ENCODE measurements at places on chromosomes 2 and 18. TPM values are rescaled to one million over a fixed set of nuclear protein-coding genes. Genes with fewer than 3 reads are reported as not detected.

Gene HAUS1
- polyA plus RNA-seq: 24.0 TPM

Gene CLEC4F
- polyA plus RNA-seq: not detected

Gene ZEB2
- polyA plus RNA-seq: 19.8 TPM

DNA sequence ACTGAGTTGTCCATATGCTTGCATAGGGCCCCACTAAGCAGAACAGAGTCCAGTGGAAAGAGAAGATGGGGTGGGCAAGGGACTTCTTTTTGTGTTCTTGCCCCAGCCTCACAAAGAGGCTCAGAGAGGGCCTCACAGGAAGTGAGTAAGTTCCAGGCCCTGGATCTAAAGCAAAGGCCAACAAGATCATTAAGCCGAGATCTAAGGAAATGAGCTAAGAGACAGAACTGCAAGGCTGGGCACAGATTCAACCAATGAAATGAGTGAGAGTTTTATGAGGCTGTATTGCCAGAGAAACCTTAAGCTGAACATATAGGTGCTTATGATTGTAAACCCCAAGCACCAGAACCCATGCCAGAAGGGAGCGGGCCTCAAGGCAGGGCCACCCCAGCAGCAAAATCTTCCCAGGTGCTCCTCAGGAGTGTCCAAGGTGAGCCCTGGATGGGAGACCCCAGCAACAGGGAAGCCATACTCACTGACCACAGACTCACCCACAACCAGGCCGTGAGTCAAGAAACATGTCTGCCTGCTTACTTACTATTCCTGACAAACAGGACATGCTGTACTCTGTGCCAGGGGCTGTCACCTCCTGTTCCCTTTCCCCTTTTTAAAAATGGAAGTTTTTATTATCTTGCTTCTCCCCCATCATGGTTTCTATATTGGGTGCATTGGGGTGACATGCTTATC is 40.2 kb downstream of the SLC14A1 start:
- no peak overlapping the region for H3K4me3 ChIP-seq
- no peaks in the 10 kb centered on the region for H3K36me3 ChIP-seq
- H3K27me3 ChIP-seq: no peaks in the 10 kb centered on the region
- H3K27ac ChIP-seq: no peak overlapping the region
- no peak for DNase-seq

DNA sequence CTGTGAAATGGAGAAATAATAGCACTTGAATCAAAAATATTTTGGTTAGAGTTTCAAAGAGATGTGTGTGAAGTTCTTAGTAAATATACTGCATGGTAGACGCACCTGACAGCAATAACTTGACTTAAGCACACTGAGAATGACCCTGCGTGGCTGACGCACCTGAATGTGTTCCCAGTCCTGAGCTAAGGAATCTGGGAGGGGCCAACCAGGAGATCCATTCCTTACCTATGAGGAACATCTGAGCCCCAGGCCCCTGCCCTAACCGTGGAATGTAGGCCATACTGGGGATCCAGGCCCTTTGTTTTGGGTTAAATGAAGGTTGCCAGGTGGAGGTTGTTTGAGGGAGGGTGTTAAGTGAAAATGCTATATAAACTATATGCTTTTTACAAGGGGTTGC is 284.4 kb downstream of the RBM43 start:
- H3K36me3 ChIP-seq: no peaks in the 10 kb centered on the region
- no peak for DNase-seq
- H3K27me3 ChIP-seq: no peaks in the 10 kb centered on the region
- H3K27ac ChIP-seq: no peak overlapping the region
- no peaks in the 10 kb centered on the region for H3K4me1 ChIP-seq

DNA sequence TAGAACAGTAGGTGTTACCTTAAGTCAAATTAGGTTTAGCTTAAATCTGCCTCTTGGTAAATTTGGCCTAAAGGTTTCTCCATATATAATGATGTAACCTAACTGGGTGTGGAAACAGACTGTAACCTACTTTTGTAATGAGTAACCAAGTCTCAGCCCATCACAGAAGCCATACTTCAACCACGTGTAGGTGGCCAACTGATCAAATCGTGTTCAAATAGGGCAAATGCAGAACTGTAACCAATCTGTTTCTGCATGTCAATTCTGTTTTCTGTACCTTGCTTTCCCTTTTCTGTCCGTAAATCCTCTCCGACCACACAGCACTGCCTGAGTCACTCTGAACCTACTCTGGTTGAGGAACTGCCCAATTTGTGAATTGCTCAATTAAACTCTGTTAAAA is 34.0 kb upstream of the PLA2R1 start:
- no peak overlapping the region for H3K4me3 ChIP-seq
- no peaks in the 10 kb centered on the region for H3K4me1 ChIP-seq
- no peak for DNase-seq
- no peaks in the 10 kb centered on the region for H3K36me3 ChIP-seq

Gene TCF7L1
- polyA plus RNA-seq: 1.2 TPM

Gene ASTL
- not detected for polyA plus RNA-seq

DNA sequence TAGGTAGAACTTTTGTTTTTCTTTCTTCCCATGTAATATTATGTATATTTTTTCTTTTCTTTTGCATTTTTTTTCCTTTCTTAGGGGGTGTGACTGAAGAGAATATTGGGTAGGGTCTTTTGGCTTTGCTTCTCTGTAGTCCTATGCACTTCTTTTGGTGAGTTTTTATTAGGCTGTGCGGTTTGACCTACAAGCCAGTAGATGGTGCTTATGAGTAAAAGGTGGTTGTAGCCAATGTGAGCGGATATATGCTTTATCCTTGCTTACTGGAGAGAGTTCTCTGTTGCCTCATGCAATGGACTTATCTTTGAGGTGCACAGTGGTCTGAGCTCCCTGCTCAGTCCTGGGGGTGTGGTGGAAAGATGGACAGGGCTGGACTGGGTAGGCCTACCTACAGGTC is 52.7 kb downstream of the DSEL start:
- H3K27ac ChIP-seq: no peak overlapping the region
- H3K27me3 ChIP-seq: no peaks in the 10 kb centered on the region
- H3K4me1 ChIP-seq: no peaks in the 10 kb centered on the region
- no peak for DNase-seq
- H3K36me3 ChIP-seq: no peaks in the 10 kb centered on the region
- H3K4me3 ChIP-seq: no peak overlapping the region

Gene B4GALT6
- 2.5 TPM for polyA plus RNA-seq

GRCh38 chr2:127355407-127356008 is 32.3 kb downstream of the MAP3K2 start:
- H3K27ac ChIP-seq: no peak overlapping the region
- no peaks in the 10 kb centered on the region for H3K36me3 ChIP-seq
- peaks cover 6% of the 10 kb centered on the region for H3K4me1 ChIP-seq

Gene CREG2
- polyA plus RNA-seq: 0.06 TPM

Gene SIX2
- not detected for polyA plus RNA-seq

DNA sequence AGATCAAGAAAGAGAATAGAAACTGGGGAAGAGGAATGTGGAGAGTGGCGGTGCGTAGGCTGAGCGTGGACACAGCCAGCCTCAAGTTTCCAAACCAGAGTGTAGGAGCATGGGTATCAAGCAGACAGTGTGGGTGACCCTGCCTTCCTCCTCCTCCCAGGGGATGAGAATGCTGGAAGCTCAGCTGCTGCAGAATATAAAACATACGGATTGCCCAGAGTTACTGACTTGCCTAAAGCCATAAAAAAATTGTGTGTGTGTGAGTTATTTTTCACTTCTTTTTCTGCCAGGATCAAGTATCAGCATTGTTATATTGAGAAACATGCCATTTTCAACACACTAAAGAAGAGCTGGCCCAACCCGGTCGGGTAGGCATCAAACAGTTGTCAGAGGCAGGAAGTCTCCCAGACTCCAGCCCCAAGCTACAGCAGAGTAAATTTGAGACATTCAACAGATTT is 333.3 kb upstream of the ACVR2A start:
- no peak overlapping the region for H3K4me3 ChIP-seq
- no peaks in the 10 kb centered on the region for H3K36me3 ChIP-seq
- peaks cover 7% of the 10 kb centered on the region for H3K4me1 ChIP-seq
- DNase-seq: peak; percentile 71
- no peaks in the 10 kb centered on the region for H3K27me3 ChIP-seq

GRCh38 chr2:158923180-158923594 is 45.3 kb upstream of the TANC1 start:
- no peaks in the 10 kb centered on the region for H3K36me3 ChIP-seq
- DNase-seq: no peak
- H3K4me1 ChIP-seq: no peaks in the 10 kb centered on the region
- no peak overlapping the region for H3K27ac ChIP-seq
- no peak overlapping the region for H3K4me3 ChIP-seq

Gene CENPA
- 11.6 TPM for polyA plus RNA-seq

GRCh38 chr18:4453874-4454536 is 1.1 kb downstream of the DLGAP1 start:
- no peak overlapping the region for H3K4me3 ChIP-seq
- H3K27me3 ChIP-seq: peaks cover 56% of the 10 kb centered on the region
- DNase-seq: no peak

GRCh38 chr2:7709907-7710306 is 792.7 kb downstream of the RNF144A start:
- DNase-seq: no peak
- H3K4me1 ChIP-seq: no peaks in the 10 kb centered on the region
- no peaks in the 10 kb centered on the region for H3K27me3 ChIP-seq
- no peaks in the 10 kb centered on the region for H3K36me3 ChIP-seq

- peak overlapping the region; percentile 95 for H3K27ac ChIP-seq
- peaks cover 96% of the 10 kb centered on the region for H3K4me1 ChIP-seq
- no peaks in the 10 kb centered on the region for H3K27me3 ChIP-seq
- no peak for DNase-seq
- H3K4me3 ChIP-seq: no peak overlapping the region
These were observed 117.4 kb downstream of the STPG4 start for GRCh38 chr2:47037678-47038077.

Gene CFC1
- polyA plus RNA-seq: 0.29 TPM

DNA sequence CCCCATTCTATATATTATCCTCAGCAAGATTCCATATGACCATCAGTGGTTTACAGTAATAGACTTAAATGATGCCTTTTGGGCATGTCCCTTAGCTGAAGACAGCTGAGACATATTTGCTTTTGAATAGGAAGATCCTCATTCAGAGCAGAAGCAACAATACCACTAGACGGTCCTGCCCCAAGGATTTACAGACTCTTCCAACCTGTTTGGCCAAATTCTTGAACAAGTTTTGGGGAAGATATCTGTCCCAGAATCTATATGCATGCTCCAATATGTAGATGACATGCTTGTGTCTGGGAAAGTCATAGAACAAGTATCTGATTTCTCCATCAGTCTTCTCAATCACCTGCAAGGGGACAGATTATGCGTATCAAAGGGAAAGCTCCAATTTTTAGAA is 137.1 kb upstream of the RMP24 start:
- DNase-seq: no peak
- H3K4me1 ChIP-seq: no peaks in the 10 kb centered on the region

GRCh38 chr2:134441153-134441863 is 187.4 kb downstream of the MGAT5 start:
- no peak overlapping the region for H3K27ac ChIP-seq
- H3K4me3 ChIP-seq: no peak overlapping the region
- H3K36me3 ChIP-seq: no peaks in the 10 kb centered on the region
- no peaks in the 10 kb centered on the region for H3K27me3 ChIP-seq
- no peaks in the 10 kb centered on the region for H3K4me1 ChIP-seq

DNA sequence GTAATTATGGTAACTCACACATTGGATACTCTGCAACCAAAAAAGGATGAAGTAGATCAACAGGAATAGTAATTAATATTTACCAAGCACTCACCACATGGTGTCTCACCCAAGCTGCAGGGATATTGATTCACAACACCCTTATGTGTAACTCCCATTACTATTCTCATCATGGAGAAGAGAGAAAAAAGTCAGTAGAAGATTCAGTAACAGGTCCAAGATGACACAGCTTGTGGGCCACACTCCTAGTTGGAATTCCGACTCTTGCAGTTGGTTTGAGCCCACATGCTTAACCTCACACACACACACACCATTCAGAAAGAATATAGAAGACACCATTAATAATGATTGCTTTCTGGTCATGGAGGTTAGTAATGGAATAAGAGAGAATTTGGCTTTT is 1.7 kb upstream of the MLPH start:
- peaks cover 16% of the 10 kb centered on the region for H3K4me1 ChIP-seq
- no peaks in the 10 kb centered on the region for H3K36me3 ChIP-seq
- peaks cover 7% of the 10 kb centered on the region for H3K27me3 ChIP-seq
- no peak overlapping the region for H3K27ac ChIP-seq

GRCh38 chr2:159808032-159808425 is 10.0 kb upstream of the CD302 start:
- no peak overlapping the region for H3K4me3 ChIP-seq
- DNase-seq: no peak
- no peaks in the 10 kb centered on the region for H3K36me3 ChIP-seq
- no peaks in the 10 kb centered on the region for H3K4me1 ChIP-seq
- no peak overlapping the region for H3K27ac ChIP-seq

DNA sequence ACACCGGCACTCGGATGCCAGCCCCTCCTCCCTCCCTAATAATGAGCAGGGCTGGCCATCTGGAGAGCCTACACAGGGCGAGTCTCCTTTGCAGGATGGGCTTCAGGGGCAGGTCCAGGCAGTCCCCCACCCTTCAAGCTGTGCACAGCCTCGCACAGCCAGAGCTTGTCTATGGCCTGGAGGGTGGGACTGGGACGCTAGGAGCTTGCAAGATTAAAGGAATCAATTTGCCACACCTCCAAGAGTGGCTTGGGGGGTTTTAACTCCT is 43.9 kb upstream of the OTOF start:
- H3K36me3 ChIP-seq: no peaks in the 10 kb centered on the region
- H3K4me1 ChIP-seq: no peaks in the 10 kb centered on the region
- H3K27ac ChIP-seq: no peak overlapping the region
- no peaks in the 10 kb centered on the region for H3K27me3 ChIP-seq
- DNase-seq: peak; percentile 30
- H3K4me3 ChIP-seq: no peak overlapping the region

DNA sequence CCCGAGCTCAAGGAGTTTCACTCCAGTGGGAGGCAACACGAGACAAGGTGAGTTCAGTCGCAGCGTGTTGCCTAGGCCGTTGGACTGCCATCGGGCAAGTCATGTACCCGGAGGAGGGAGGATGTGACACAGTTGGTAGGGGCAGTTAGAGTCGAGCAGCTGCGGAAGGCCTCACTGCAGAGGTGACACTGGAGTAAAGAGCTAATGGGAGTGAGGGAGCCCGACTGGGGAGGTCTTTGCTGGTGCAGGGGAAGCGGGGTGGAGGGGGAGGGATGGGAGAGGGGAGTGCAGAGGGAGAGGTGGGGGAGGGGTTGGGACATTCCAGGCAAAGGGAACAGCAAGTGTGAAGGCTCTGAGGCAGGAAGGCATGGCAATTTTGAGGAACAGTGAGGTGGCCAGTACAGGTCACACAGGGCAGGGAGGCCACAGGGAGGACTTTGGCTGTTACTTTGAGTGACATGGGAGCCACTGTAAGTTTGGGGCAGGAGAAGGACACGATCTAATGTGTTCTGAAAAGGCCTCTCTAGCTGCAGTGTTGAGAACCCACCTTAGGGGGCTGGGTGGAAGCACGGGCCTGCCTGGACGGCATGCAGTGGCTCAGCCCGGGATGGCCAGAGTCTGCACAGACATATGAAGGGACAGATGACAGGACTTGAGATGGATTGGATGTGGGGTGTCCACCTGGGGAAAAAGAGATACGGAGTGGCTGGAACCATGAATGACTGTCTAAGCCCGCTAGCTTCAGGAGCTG is 61.1 kb downstream of the KCNF1 start:
- no peaks in the 10 kb centered on the region for H3K4me1 ChIP-seq
- H3K4me3 ChIP-seq: no peak overlapping the region
- H3K36me3 ChIP-seq: no peaks in the 10 kb centered on the region

Data from sigmoid colon (tissue), 7 donors.